ENCODE measurements at places on chromosomes 2 and 18.
A peak's percentile ranks its signal among the peaks of the same experiment; 100 is the strongest.

- no peak for DNase-seq
Measured at GRCh38 chr2:238027591-238028415, 33.0 kb upstream of the SCLY start.

- no peak for DNase-seq
Measured at GRCh38 chr2:70403267-70404053, 101.6 kb upstream of the FAM136A start.

- DNase-seq: no peak
Measured at GRCh38 chr2:145090841-145091761, 571.2 kb upstream of the ZEB2 start.

DNA sequence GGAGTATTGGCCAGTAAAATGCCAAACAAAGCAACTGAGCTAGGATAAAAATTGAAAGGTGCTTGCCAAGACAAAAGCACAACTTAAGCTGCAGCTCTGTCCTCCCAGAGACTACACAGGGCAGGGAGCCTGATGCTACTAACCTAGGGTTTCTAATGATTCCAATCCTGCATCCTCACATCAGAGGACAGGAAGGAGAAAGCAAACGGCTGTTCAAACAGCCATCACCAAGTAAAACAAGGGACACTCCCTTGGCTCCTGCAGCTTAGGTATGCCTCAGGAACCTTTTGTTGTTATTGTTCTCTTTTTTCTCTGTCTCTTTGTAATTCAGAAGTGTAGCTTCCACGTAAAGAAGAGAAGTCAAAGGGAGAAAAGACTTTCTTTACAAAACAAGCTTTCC, 99.5 kb downstream of the TCF4 start:
- DNase-seq: no peak

DNA sequence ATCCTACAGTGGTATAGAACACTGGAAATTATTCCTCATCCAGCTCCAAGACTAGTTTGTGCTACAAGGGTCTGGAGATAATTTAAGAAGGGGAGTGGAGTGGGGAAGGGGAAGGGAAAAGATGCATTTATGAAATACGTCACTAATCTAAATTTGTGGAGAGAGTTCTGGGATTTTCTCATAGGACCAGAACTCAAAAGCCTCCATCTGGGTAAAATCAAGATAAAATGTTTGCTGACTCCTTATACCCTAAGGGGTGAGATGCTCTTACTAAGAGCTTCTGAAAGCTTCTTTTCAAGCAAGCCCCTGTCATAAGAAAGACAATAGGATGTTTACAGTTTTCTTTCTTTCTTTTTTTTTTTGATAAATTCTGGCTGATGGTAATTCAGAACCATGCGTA, 88.5 kb upstream of the RBMS1 start:
- DNase-seq: no peak

DNA sequence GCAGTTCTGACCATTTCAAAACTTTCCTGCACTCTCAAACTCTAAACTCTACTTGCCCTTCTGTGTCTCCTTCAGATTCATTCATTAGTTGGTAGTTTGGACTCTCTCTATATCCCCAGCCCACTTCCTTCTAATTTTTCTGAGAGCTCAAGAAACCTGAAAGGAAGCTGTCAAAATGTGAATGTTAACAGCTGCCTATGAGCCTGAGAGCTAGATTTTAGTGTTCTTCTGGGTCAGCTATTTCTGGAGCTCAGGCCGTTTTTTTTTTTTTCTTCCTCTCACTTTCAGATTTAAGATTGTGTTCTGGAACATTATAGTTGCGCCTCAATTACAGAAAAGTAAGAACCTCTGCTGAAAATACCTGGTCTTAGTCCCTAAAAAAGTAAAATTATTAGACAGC, 73.1 kb downstream of the RTN4 start:
- no peak for DNase-seq

DNA sequence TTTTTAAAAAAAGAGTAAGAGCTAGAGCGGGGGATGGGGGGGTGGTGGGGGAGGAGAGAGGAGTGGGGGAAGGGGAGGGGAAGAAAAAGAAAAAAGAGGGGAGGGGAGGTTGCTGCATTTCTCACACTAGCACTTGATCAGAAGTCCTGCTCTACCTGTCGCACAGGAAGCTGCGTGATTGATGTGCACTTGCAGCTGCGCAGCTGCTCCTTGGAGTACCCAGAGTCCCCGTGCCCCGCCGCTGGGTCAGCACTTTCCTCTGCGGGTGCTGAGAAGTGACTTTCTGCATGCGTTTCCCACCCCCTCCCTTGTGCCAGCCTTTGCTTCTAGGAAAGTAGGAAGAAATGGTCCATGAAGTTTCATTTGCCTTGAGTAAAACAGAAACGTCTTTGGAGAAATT, 297.3 kb downstream of the ETAA1 start:
- DNase-seq: no peak

- DNase-seq: no peak
Measured at GRCh38 chr2:119069781-119070180, 88.8 kb downstream of the C1QL2 start.

- DNase-seq: no peak
Measured at GRCh38 chr2:128721096-128721495, 402.4 kb upstream of the HS6ST1 start.

DNA sequence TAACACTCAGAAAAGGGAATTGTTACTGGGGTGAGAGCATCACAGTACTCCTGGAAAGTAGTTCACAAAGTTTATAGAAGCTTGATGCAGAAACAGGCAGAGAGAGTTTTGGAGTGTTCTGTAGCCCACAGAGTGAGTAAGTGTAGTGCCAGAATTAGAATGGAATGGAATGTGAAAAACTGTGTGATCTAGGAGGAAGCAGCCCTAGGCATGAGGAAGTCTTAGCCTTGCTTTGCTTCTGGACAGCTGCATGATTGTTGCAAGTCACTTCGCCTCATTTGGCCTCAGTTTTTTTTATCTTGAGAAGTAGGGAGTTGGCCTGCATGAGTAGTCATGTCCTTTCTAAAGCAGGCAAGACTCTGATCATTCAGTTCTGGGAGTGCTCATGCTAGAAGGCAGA, 10.9 kb downstream of the SERPINB12 start:
- peak; percentile 84 for DNase-seq

DNA sequence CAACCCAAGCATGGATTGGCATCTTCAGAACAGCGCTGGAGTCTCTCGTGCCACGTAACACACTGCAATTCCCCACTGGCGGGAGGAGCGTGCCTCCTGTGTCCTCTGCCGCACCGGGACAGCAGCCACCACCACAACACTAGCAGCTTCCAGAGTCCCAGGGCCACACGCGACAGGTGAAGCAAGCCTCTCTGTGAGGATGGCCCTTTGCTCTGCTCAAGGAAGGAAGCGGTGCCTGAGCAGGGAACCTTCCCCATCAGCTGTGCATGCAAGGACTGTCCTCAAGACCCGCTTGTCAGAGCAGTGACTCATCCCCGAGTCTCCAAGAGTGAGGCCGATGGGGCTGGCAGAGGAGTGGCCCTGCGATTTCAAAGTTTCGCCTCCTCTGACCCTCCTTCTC, 44.0 kb downstream of the TTC32 start:
- DNase-seq: no peak

DNA sequence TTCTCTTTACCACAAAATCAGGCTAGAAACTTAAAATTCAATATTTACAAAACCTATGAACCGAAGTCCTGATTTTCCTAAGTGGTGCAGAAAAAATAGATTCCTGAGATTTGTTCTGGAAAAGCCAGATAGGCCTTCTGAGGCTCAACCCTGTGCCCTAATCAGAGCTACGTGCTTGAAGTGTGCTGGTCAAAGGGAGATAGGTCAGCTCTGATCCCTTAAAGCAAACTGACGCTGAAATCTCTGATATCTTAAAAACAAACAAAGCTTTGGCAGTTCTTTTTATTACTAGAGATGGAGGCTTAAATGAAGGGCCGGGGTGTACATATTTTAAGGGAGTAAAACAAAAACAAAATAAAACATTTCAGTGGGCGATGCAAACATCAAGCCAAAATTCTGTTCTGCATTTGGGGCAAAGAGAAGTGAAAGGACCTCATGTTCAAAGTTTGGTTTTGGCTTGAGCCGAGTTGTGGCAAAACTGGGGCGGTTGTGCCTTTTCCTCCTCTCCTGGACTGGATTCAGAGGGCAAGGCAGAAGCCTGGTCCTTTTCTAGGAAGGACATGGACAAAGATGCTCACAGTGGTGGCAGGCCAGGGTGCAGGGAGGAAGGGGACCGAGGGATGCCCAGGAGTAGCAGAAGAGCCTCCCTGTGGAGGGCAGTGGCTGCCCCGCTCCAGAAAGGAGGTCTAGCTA, 295.0 kb downstream of the CDCA7 start:
- no peak for DNase-seq

- peak; percentile 83 for DNase-seq
Measured at GRCh38 chr2:118388771-118389170, 300.5 kb downstream of the INSIG2 start.

GRCh38 chr18:73739098-73739497, 408.5 kb downstream of the FBXO15 start:
- DNase-seq: no peak

- DNase-seq: no peak
Measured at GRCh38 chr2:174438146-174438886, 42.8 kb downstream of the SCRN3 start.

GRCh38 chr2:62338111-62338510, 142.2 kb downstream of the B3GNT2 start:
- DNase-seq: no peak

DNA sequence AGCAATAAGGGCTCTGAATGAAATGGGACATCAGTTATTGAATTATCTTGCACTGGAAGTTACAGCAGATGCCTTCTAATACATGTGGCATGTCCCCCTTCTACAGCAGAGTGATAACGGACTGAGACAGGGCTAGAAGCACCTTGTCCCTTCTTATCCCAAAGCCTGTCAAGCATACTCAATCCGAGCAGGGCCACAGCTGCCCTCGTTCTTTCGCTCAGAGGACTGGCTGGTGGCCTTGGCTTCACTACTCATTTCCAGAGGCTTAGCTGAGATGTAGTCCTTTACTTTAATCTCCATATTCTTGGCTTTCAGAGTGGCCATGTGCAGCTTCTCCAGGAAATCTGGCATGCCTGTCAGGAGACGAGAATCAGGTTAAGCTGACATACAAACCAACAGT, 22.1 kb downstream of the STARD7 start:
- no peak for DNase-seq

DNA sequence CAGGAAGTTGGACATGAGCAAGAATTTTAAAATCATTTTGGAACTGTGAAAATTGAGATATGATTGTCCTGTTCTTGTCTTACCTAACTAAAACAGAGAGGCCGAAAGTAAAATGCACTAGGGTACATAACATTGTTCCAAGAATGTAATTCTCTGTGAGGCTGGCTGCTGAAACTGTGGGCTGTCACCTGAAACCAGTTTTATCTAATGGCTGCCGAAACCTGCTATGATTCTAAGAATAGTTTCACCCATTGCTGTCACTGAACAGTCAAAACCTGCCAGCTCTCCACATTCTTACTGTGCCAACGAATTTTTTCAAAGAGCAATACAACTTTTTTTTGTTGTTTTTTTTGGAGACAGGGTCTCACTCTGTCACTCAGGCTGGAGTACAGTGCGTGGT, 119.3 kb upstream of the ZSWIM2 start:
- no peak for DNase-seq

- DNase-seq: no peak
Measured at GRCh38 chr18:8615397-8616027, 6.3 kb downstream of the RAB12 start.

DNA sequence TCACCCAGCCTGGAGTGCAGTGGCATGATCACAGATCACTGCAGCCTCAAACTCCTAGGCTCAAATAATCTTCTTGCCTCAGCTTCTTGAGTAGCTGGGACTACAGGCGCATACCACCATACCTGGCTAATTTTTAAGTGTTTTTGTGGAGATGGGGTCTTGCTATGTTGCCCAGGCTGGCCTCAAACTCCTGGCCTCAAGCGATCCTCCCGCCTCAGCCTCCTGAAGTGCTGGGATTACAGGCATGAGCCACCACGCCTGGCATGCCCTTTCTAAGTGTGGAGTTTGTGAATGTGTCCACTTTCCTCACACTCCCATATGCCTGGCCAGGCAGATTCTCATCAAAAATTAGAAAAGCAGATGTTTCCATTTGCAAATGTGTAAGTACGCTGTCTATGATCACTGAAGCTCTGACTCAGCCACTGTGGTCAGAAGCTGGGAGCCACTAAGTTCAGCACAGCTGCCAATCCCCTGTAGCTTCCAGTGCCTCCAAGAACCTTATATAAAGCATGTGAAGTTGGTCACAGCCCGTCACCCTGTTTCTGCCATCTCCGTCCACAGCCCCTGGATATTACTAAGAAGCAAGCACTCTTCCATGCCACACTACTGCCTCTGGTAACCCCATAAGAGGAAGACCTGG, 155.4 kb downstream of the FAM210A start:
- DNase-seq: no peak

DNA sequence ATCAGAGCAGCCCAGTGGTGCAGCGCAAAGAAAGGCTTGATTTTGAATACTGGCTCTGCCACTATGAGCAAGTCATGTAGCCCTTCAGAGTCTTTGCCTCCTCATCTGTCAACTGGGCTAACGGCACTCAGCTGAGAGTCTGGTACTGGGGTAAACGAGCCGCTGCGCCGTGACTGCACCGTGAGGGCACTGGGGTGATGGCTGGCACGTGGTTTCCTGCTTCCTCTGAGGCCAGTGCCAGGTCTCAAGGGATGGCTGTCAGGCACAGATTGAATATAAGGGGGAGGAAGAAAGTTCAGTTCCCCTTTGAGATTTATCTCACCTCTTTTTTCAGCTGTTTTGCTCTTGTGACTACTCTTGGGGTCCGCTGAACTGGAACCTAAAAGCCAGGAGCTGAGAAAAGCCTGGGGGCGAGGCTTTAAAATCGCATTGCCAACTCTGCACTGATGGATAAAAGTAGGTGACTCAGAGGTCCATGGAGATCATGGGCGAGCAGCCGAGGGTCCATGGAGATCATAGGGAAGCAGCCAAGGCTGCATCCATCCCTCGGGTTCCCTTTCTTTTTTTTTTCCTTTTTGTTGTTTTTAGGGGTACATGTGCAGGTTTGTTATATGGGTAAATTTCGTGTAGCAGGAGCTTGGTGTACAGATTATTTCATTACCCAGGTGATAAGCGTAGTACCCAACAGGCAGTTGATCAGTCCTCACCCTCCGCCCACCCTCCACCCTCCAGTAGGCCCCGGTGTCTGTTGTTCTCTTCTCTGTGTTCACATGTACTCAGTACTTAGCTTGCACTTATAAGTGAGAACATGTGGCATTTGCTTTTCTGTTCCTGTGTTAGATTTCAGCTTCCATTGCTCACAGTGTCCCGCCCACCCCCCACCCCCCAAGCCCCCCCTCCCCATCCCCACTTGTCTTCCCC, 114.3 kb downstream of the SPP2 start:
- DNase-seq: no peak
